ENCODE measurements at places on chromosomes 7 and 10.

GRCh38 chr10:114316744-114317143 is 77.7 kb downstream of the VWA2 start:
- no peak for DNase-seq

DNA sequence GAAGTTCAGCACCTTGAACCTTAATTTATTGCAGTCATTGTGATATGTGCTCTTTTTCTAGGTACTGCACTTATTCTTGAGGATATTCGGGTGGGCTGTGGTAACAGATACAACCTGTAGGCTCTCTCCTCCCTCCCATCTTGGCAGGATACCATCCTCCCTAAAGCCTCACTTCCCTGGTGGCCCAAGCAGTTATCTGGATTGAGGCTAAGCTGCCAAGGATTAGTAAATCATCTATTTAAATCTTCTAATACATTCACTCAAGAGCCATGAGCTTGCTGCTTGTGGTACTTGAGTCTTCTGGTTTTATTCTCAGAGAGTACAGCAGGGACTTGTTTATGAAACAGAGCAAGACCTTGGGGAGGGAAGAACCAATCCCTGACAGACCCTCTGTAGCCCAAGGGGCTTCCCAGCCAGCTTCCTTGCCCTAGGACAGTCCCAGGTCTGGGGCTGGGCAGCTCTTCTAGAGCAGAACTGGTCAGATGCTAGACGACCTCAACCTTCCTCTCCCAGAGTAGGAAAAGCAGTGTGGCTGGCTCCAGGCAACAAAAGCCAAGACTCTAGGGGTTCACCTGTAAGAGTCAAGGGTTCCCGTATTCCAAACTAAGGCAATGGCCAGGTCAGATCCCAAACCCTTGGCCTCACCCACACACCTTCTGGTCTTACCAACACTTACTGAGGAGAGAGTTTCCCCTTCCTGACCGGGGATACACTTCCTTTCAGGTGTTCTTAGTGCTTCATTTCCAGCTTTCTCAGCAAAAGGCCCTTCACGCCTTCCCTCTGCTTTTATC is 21.3 kb downstream of the WNT8B start:
- no peak for DNase-seq

DNA sequence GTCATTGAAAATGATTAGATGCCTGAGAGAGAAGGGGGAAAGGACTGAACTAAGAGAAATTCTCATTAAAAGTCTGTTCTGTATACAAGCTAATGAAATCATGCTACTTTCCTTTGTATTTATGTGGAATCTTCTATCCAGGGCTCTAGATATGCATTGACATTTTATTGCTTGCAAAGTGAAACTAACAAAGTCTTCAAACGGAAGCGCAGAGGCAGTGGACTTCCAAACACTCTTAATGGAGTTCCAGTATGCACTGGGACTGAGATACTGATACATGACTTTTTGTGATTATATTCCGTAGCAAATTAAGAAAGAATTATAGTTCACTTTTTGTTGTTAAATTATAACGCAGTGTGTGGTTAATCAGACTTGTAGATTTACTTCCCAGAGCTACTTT is 166.8 kb upstream of the TBX20 start:
- no peak for DNase-seq

DNA sequence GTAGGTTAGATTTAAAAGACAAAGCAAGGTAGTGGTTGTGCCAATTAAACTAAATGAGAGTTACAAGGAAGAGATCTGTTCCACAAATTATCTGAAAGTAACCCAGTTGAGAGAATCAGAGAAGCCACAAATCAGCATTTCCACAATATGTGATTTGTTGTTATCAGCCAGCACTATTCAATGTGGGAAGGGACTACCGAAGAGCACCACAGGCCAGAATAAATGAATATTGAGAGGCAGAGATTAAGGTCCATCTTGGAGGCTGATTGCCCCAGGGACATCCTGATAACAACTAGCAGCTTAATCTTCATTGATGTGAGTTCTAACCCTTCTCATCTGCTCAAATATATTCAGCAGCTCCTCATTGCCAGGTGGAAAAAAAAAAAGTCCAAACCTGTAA is 367.6 kb downstream of the MALRD1 start:
- DNase-seq, result no peak

GRCh38 chr7:133858311-133858710 is 268.8 kb upstream of the LRGUK start:
- no peak for DNase-seq

DNA sequence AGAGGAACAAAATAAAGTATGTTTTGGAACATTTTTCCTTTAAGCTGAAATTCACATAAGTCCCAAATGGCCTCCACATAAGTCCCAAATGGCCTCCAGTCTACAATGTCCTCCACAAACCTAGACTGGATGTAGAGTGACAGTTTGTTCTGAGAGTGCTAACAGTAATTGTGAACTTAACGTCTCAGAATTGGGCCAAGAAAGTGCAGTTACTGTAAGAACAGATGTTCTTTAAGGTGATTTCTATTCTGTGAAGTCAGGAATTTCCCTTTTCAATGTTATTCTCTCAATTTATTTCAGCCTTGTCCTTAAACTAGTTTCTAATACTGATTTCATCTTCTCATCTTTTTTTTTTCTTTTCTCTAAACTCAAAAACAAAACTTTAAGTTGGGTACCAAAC is 188.7 kb upstream of the SEMA3E start:
- no peak for DNase-seq

GRCh38 chr10:1499359-1499957 is 237.9 kb downstream of the ADARB2 start:
- no peak for DNase-seq

- no peak for DNase-seq
These were observed 142.0 kb downstream of the LCOR start for GRCh38 chr10:96973809-96974747.

DNA sequence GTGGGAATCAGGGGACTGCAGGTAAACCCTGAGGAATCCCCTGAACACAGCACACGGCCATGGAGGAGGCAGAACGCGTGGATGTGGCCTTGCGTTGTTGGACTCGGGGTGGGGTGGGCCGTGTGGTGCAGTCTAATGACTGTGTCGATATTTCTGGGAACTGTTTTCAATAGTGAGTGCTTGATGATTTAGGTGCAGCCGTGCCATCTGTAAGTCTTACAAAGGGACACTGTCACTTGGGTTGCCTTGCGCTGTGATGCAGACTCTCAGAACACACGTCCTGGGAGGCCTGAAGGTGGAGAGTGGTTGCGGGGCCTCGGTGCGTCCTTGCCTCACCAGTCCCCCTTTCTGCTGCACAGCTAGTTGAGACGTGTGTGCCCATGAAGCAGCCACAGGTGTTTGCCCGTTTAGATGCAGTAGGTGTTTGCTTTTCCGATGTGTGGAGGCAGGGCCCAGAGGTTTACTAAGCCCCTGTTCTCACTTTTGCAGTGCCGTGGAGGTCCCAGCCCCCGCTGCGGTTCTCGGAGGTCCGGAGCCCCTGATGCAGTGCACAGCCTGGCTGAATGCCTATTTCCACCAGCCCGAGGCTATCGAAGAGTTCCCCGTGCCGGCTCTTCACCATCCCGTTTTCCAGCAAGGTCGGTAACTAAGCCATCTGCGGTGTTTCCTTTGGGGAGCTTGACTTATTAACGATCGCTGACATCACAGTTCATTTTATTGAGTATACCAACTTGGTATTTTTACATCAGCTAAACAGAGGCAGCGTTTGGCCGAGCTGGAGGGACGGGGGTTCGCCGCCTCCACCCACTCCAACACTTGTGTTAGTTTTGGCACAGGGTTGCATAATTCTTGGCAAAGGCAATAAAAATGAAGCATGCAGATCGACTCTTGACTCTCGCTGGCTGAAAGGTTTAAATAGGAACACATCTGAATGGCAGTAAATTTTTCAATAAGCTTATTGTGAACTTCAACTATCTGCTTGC is 240.7 kb downstream of the MGMT start:
- DNase-seq, result no peak

DNA sequence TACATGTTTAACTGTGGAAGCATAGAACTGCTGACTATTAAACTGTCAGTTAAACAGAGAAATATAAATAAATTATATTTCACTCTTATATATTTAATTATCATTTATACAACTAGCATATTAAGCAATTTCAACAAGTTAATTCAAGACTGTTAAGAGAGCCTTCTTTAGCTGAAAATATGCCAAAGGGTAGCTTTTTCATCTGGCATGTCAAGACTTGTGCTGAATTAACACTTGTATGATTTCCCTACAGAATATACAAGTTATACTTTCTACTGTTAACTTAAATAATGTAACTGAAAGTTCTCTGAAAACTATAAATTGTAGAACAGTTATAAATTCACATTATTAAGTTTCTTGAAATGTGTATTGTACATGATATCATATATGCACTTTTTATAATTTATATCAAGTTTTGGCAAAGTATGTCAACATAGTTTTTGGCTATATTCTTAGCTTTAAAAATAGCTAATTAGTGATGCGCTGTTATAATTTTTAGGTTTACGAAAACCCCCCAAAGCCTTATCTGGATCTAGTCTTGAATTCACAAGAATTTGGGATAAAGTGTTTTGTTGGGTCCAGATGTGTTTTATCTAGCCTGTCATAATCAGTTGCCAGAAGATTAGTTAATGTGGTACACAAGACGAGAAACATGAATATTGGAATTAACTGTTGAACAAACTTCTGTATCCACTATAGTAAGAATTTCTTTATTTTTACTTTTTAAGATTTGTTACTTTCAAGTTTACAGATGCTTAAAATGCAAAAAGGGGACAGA is 231.1 kb upstream of the FOXP2 start:
- no peak for DNase-seq

Measured in NCI-H2081 treated with DMSO at 0.1 percent for 48 hours (cell line).